ENCODE measurements at places on chromosomes 4 and X.

- no peak for DNase-seq
Observed at GRCh38 chr4:186734251-186734650, 10.6 kb upstream of the FAT1 start.

DNA sequence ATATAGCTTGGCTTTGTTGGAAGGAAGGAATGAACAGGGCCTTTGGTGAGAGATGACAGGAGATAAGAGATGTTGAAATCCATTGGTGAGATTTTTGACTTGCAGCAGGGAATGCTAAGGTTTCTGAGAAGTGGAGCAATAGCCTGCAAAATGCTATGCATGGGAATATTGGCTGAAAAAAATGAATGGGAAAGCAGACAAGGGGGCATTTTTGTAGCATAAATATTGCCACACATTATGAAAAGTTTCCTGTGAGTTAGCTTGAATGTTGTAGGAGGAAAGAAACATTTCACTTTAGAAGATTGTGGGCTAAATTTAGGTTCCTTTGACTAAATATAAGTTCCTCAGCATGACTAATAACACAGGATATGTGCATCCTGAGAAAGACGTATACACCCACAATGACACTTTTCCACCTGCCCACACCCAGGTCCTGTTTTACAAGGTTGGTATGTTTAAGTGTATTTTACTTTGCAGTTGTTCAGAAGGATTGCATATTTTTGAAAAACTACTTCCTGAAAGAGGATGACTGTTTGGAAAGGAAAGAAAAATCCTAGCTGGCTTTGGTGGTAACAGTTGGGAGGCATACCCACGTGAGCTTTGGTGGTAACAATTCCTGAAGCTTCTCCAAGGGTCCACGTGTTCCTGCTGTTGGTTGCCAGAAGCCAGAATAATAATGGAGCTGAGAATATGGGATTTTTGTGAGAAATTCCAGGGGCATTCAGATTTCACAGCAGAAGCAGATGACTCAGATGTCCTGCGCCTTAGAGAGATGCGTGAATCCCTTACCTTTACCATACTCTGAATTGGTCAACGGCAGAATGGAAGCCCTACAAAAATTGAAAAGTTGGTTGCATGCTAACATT, 28.5 kb downstream of the PHEX start:
- DNase-seq, result no peak

- DNase-seq, result peak; percentile 24
Observed at GRCh38 chrX:13688958-13689740, at the start of gene RAB9A. Gene RAB9A, plus strand, starts transcription at chrX:13689128. Its CDS starts 19,619 bp downstream, at chrX:13708747.

- DNase-seq, result no peak
Observed at GRCh38 chr4:168771251-168771650, 238.8 kb downstream of the CBR4 start.

DNA sequence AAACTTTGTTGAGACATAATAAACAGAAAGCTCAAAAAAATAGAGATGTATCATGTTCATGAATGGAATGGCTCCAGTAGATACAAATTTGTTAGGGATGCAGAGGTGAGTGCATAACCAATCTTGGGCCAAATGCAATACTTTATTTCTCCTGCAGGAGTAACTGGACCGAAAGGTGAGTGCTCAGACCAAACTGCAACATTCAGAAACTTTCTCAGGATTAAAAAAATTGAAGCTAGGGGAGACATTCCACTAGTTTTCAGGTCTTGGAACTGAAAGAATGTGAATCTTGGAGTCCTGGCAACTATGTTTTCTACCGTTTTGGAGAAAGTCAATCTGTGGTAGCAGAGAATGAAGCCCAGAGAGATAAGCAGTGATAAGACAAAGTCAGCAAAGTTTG, 21.2 kb upstream of the LCORL start:
- no peak for DNase-seq

- DNase-seq, result peak; percentile 35
Observed at GRCh38 chrX:96372313-96373046, 312.2 kb upstream of the DIAPH2 start.

GRCh38 chr4:38531141-38531727, 132.8 kb upstream of the KLF3 start:
- DNase-seq, result no peak

GRCh38 chrX:46796574-46797191, 37.8 kb upstream of the SLC9A7 start:
- peak; percentile 58 for DNase-seq

DNA sequence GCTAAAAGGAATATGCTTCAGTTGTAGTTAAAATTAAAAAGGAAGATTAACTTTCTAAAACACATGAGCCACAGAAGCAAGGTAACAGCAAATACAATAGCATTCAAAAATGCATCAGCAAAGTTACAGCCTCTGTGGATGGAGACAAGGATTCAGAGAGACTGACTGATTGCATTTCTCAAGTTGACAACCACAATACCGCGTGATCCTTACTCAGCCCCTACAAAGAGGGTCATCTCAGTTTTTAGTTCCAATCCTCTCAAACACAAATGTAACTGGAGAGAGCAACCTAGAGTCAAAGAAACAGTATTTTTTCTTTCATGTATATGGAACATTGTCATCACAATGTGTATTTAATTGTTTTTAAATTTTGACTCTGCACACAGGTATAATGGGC, 14.2 kb upstream of the C1QTNF7 start:
- no peak for DNase-seq

DNA sequence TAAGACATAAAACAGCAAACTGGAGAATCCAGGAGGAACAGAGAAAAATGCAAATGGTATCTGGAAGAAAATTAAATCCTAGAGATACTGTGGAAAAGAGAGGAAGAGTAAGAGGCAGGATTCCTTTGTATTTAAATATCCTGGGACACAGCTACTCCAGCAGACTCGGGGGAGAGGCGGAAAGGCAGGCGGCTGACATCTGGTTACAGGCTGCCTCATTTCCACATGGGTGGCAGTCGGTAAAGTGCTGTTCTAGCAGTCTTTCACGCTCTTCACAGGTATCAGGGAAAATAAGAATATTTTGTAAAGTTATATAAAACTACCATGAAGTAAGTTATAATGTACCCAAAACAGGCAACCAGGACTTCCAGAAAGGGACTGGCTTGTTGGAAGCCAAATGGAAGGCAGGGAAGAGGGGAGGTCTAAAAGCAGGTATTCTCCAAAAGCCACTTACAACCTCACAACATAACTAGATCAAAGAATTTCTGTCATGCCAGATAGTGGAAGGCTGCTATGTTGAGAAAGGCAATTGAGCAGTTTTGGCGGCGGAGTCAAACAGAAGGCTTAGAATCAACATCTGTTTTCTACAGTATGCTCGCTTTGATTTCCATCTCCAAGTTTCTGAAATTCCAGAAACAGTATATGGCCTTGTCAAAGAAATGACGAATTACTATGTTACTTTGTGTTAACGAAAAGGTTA, 1.3 kb upstream of the TIGD2 start:
- no peak for DNase-seq

DNA sequence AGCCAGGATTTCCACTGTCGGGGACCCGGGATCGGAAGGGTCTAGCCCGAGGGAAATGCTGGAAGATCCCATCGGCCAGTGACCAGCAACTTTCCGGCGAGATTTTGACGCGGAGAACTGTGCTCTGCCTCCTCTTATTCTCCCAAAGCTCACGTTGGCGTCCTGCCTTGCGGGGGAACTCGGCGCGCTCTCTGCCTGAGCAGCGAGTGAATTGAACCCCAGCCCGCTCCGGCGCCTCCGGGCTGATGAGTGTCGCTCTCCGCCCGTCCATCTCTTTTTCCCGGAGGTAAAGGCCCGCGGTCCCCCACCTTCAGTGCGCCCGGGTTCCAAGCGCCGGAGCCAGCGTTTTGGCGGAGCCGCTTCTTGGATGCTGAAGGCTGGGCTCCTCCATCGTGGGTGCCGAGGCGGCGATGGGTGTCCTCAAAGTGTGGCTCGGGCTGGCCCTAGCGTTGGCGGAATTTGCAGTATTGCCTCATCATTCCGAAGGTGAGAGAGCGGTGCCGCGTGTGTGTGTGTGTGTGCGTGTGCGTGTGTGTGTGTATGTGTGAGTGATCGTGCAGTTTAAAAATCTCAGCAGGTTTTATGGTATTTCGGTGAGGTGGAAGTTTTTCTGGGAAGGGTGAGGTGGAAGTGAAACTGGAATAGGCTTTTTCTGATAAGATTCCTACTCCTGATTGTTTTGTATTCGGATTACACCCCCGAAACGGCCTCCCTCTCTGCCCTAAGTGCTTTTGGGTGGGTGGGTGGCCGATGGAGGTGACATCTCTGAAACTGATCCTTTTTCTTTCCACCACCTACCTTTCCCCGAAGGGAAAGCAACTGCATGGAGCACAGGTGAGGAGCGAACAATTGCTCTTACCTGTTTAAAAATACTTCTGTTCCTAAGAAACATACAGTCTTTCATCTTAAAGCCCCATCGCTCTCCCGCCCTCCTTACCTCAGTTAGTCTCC, 752 bp downstream of the FRAS1 start:
- DNase-seq, result no peak

DNA sequence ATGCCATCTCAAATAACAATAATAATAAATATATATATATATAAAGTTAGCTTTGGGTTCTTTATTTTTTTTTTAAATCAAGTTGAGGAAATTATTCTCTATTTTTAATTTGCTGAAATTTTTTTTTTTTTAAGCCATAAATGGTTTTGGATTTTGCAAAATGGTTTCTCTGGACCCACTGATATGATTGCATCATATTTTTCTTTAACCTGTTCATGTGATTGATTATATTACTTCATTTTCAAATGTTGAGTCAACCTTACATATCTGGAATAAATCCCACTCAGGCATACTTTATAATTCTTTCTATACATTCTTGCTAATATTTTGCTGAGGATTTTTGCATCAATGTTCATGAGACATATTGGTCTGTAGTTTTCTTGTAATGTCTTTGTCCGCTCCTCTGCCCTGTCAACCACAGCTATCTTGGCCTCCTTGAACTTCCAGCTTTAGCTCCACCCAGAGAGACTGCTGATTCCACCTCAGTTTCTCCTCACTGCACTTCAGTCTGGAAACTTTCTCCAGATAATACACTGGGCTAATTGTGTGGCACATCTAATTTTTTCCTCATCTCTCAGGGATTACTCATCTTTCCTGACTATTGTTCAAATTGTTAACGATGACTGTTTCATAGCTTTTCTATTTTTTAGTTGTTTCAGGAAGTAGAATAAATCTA, 160.9 kb upstream of the GIMD1 start:
- DNase-seq, result no peak

DNA sequence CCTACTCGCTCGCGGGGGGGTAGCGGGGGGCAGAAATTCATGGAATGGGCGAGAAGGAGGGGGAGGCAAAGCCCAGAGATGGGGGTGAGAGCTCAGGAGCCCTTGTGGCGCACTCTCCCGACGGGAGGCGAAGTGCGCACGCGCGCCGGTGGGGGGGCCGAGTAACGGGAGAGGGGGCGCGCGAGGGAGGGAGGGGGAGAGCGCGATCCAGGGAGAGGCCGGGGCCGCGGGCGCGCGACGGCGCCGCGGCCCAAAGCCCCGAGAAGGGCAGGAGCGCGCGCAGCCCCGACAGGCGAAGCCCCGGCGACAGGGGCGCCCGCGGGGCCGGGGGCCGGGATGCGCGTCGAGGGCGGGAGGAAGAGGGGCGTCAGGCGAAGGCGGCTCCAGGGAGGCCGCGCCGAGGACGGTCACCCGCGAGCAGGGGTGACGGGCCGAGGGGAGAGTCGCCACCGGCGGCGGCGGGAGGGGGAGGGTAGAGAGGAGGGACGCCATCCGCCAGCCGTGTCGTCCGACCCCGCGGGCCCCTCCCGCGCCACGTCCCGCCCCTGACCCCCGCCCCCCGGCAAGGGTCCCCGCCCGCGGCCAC, 421 bp downstream of the MECP2 start:
- DNase-seq, result no peak

GRCh38 chrX:103310555-103311398, at the start of gene BEX2:
Gene BEX2, minus strand, starts transcription at chrX:103310990. Its CDS starts 1,014 bp downstream, at chrX:103309976.
- no peak for DNase-seq

DNA sequence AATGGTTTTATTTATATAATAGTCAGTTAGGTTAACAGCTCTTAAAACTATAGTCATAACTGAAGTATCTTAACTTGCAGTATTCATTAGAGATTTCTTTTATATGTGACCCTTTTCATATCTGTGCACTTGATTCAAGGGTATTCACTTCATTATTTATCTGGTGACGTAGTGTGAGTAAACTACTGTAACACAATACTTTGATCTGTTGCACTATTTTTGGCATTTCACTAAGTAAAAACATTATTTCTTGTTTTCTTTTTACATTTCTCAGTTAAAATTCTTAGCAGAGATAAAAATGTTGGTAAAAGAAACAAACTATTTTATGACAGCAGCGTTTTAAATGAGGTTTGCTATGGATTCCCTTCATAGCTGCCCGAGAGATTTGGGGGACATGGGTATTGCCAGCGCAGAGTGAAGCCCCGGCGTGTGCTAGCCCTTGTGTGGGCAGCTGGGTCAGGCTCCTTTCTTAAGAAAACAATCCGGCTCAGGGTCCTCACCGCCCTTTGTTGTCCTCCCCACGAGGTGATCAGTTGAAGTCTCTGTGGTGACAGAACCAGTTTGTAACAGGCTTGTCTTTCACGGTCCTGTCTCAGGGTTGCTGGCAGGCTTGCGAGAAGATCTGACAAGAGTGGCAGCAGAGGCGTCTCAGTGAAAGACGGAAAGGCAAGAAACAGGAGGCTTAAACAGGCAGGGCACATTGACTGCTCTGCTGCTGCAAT, 293.4 kb downstream of the BMPR1B start:
- DNase-seq, result no peak

- no peak for DNase-seq
Observed at GRCh38 chr4:154585369-154586018, 5.0 kb downstream of the FGA start.

- DNase-seq, result peak; percentile 86
Observed at GRCh38 chrX:40996886-40997530, 88.2 kb upstream of the USP9X start.

DNA sequence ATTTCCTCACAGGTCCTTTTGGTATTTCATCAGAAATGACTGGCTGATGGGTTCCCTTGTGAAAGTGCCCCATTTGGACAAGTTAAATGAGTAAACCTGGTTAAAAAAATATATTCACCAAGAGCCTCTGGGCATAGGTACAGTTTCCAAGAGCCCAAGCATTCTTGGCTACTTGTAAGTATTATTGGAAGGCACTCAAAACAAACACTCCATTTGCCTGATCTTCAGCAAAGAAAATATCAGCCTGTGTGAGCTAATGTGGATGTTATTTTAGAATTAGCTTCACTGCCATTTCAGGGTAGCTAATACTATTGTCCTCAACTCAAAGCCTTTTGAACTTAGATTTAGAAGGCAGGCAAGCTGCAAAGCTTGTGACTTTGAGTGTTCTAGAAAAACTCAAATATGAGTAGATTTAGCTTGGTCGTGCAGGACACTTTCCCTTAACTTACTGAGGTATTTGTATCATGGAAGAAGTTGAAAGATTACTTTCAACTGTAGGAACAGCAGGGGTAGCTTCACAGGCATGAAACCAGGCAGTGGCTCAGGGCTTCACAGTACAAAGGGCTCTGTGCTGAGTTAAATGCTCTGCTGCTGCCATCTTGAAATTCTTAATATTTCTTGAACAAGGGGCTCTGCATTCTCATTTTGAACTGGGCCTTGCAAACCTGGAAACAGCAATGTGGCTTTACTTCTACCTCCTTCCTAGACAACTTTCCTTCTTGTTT, 177.2 kb downstream of the AMELX start:
- no peak for DNase-seq

- DNase-seq, result no peak
Observed at GRCh38 chrX:72624194-72624593, 51.6 kb upstream of the HDAC8 start.
